ENCODE measurements at places on chromosomes 4 and X.

DNA sequence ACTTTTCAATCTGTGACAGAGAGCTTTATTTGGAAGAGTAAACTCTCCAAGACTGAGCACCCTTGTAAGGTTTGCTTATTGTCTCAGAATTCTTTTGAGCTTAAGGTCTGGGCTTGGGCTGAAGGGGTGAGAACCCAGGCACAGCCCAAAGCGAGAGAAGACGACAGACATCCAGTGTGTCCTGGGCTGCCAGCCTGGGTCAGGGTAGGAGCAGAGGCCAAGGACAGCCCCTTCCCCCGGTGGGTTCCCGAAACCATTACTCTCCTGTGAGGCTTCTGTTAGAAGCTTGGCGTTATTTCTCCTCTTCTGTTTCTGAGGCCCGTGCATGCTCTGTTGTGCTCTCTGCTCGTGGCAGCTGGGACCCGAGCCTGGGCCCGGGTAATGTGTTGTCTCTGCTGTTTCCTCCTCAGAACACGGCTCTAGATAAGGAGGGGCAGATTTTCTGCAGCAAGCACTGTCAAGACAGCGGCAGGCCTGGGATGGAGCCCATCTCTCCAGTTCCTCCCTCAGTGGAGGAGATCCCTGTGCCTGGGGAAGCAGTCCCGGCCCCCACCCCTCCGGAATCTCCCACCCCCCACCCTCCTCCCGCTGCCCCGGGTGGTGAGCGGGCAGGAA, 177.5 kb downstream of the DCLK2 start:
- H3K27ac ChIP-seq, result no peak overlapping the region
- DNase-seq, result no peak
- H3K4me1 ChIP-seq, result no peaks in the 10 kb centered on the region
- H3K4me3 ChIP-seq, result no peak overlapping the region

- no peaks in the 10 kb centered on the region for H3K4me1 ChIP-seq
- no peaks in the 10 kb centered on the region for H3K27me3 ChIP-seq
- H3K36me3 ChIP-seq, result no peaks in the 10 kb centered on the region
- H3K27ac ChIP-seq, result no peak overlapping the region
Observed at GRCh38 chr4:69843932-69844331, 16.0 kb downstream of the SULT1E1 start.

DNA sequence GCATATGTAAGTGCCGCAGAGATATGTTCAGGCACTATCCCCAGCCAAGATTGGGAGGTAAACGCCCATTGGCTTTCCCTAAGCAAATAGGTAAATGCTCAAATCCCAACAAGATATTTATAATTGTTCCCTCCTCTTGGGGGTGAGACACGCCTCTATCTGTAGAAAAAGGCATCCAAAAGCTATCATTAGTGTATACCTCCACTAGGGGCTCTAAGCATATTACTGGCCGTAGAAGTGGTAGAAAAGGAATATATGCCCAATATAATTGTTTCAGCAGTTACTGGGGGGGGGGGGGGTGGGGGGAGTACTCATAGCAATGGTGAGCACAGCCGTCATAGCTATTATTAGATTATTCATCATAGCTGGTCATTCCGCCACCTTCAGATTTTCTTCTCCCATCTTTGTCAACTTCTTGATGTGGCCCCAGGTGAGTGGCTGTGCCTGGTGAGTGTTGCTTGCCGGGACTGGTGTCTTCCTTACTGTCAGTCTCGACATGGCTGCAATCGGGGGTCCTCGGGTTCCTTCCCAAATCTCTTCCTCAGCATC, 53.3 kb upstream of the WDR1 start:
- H3K27ac ChIP-seq, result no peak overlapping the region
- no peaks in the 10 kb centered on the region for H3K27me3 ChIP-seq
- no peak for DNase-seq
- H3K36me3 ChIP-seq, result no peaks in the 10 kb centered on the region
- H3K4me1 ChIP-seq, result peaks cover 1% of the 10 kb centered on the region

GRCh38 chr4:101328063-101328602, 19.2 kb downstream of the PPP3CA start:
- H3K27me3 ChIP-seq, result no peaks in the 10 kb centered on the region
- H3K4me3 ChIP-seq, result peak overlapping the region; percentile 65
- H3K4me1 ChIP-seq, result peaks cover 76% of the 10 kb centered on the region
- no peak for DNase-seq

- H3K36me3 ChIP-seq, result no peaks in the 10 kb centered on the region
- no peak for DNase-seq
- H3K27me3 ChIP-seq, result peaks cover 1% of the 10 kb centered on the region
- H3K4me1 ChIP-seq, result no peaks in the 10 kb centered on the region
Observed at GRCh38 chrX:109797311-109797975, 64.4 kb upstream of the ACSL4 start.

GRCh38 chr4:16271411-16271810, 45.1 kb upstream of the TAPT1 start:
- H3K27ac ChIP-seq, result no peak overlapping the region
- peaks cover 3% of the 10 kb centered on the region for H3K36me3 ChIP-seq
- peaks cover 12% of the 10 kb centered on the region for H3K4me1 ChIP-seq
- H3K4me3 ChIP-seq, result no peak overlapping the region
- peaks cover 13% of the 10 kb centered on the region for H3K27me3 ChIP-seq

DNA sequence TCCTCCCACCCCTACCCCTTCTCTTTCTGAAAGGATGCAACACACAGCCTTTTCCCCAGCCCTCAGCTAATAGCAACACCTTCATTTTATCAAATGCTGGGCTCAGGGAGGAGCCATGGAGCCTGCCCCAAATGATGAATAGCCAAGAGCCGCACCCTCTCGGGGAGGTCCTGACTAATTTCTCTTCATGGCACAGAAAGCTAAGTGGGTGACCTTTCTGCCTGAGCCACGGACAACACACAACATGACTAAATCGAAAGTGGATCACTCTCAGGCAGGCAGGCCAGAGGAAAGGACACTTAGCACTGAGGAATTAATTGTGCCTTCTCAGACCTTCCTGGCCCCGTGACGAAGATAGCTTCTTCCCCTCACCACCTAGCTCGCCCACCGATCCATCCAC, 165.1 kb upstream of the RAI2 start:
- no peaks in the 10 kb centered on the region for H3K36me3 ChIP-seq
- H3K27me3 ChIP-seq, result no peaks in the 10 kb centered on the region
- no peak overlapping the region for H3K27ac ChIP-seq

DNA sequence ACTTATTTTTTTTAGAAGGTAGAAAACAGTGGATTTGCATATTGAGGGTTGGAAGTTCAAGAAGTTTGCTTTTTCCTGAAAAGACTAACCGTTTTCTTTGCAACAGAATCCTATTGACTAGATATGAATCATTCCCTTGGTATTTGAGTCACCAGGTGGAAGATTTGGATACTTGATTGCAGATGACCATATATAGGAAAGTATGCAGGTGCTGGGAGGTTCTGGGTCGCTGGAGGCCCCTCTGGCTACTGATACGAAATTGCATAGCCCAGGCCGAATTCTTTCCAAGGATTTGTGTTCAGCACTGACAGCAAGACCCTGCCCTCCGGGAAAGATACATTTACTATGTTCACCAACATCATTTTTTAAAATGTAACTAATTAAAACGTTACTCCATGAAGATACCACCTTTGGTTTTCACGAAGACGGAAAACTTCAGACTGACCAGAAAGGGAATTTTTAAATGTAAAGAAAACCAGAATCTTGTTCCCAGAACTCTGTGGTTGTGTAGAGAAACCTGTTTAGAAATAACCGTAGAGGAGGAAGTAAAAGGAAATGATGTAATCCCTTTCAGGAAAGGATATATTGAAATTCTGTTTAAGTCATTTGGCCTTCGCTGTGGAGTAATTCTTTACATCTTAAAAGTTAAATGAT, 946 bp downstream of the ANXA3 start:
- H3K4me3 ChIP-seq, result no peak overlapping the region
- peaks cover 33% of the 10 kb centered on the region for H3K27me3 ChIP-seq
- no peak for DNase-seq
- H3K27ac ChIP-seq, result no peak overlapping the region
- H3K4me1 ChIP-seq, result peaks cover 4% of the 10 kb centered on the region
- H3K36me3 ChIP-seq, result no peaks in the 10 kb centered on the region

DNA sequence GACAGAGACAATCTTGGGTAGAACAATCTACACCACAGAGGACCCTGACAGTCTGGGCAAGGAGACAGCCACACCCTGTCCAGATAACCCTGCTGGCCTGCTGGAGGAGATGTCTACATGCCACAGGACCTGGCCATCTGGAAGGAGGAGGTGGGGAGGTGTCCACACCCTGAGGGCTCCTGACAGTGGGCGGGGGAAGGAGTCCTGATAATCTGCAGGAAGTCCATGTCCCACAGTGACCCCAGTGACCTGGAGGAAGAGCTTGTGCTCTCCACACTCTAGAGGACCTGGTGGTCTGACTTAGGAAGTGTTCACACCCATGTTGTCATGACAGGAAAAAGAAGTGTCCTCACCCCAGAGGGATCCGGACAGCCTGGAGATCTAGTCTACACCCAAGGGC, 5.5 kb downstream of the SUV39H1 start:
- peak overlapping the region; percentile 29 for H3K27ac ChIP-seq
- H3K36me3 ChIP-seq, result no peaks in the 10 kb centered on the region
- no peaks in the 10 kb centered on the region for H3K27me3 ChIP-seq
- no peak for DNase-seq
- no peak overlapping the region for H3K4me3 ChIP-seq

Measured in naive thymus-derived CD8-positive, alpha-beta T cell (primary cell).